Activated T-cell treated with anti-CD3 and anti-CD28 coated beads, Interleukin-2, amount 50 U/mL, for 24 hours (primary cell): ENCODE measurements at places on chromosomes 12 and 14.

DNA sequence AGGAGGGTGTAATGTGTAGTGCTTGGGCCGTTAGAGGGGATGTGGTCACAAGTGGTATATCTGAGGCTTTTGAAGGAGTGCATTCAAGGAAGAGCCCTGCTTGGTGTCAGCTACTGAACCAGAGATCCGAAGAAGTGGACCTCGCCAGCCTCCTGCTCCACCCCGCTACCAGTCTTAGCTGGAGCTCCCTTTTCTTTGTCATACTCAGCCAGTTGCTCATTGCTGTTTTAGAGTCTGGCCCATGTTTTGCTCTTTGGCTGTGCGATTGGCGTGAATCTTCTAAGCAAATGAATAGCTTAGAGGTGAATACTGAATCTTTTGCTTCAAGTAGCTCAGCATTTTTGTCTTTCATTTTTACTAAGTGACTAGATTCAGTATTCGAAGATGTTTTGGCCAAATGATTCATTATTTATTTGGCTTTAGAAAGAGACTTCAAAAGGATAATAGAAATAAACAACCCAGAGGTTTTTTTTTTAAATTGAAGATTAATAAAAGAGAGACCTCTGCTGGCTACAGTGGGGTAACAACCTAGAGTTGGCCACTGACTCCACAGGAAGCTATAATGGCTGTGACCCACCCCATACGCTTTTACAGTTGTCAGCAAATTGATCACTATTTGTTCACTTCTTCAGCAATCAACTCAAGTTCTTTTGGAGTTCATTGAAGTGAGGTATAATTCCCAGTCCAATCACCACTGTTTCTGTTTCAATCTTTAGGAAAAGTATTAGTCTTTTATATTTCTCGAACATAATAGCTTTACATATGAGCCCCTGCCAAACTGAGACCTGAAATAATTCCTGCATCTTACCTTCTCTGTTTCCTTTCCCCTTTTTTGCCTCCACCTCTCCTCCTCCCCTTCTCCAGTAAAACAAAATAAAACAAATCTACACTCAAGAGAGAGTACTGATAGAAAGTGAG is 19.9 kb downstream of the CDKN1B start:
- DNase-seq = peak; percentile 63

- no peak for DNase-seq
Measured at GRCh38 chr12:26088998-26089397, 35.8 kb downstream of the BHLHE41 start.

DNA sequence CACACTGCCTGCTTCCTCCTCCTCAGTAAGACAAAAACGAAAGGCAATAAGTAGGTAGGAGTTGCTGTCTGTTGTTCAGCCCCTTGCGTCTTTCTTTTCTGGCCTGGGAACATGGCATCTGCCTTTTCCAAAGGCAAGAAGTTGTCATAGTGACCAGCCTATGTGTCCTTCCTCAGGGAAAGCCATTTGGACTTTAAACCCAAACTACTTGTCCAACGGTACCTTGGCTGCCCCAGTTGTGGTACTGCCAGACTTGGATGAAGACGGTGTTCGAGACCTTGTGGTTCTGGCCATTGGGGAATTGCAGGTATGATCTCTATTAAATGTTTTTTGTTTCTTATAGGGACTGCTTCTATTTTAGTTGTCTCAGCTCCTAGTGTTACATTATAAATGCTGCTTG is 18.5 kb downstream of the FAM234B start:
- DNase-seq = no peak

DNA sequence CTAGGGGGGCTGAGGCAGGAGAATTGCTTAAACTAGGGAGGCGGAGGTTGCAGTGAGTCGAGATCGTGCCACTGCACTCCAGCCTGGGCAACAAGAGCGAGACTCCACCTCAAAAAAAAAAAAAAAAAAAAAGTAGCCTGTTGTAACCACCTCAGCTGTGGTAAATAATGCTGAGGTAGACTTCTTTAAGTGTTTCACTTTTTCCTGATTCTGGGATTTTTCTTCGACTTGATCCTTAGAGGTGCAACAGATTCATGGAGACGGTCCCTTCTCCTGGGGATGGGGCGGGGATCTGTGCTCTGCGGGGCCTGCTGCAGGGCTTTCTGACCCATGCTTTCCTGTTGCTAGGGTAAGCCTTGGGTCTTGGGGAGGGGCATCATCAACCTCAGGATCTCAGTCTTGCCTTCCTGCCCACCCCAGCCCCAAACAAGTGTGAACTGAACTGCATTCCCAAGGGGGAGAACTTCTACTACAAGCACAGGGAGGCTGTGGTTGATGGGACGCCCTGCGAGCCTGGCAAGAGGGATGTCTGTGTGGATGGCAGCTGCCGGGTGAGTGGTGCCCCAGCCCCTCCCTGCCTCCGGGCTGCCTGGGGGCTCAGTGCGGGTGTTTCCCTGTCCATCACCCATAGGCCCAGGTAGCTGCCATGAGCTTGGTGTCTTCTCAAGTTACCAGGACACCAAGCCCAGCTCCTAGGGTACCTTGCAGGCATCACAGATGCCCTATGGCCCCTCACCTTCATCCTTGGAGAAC is 12.4 kb downstream of the PAPLN start:
- DNase-seq = no peak

GRCh38 chr14:81392976-81393643 is 7.0 kb downstream of the STON2 start:
- no peak for DNase-seq

- DNase-seq = no peak
Measured at GRCh38 chr14:66072190-66073084, 413.7 kb upstream of the CCDC196 start.

DNA sequence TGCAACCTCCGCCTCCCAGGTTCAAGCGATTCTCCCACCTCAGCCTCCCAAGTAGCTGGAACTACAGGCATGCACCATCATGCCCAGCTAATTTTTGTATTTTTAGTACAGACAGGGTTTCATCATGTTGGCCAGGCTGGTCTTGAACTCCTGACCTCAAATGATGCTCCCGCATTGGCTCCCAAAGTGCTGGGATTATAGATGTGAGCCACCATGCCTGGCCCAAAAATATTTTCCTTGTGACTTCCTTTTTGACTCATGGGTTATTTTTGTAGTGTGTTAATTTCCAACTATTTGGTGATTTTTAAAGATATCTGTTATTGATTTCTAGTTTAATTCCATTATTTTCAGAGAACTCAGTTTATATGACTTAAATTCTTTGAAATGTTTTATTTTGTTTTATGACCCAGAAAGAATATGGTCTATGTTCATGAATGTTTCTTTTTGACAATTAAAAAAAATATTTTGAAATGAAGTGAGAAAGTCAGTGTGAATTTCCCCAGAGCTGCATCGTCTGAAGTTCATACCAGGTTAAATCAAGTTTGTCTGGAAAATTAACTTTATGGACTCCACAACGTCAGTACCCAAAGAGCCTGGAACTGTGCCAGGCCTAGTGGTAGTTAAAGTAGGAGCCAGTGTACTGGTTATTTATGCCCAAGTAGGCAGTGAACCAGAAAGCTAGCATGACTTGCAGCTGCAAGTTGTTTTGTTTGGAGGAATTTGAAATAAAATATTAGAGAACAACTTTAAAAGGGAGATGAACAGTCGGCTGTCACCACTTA is 2.8 kb upstream of the CDKL1 start:
- no peak for DNase-seq

DNA sequence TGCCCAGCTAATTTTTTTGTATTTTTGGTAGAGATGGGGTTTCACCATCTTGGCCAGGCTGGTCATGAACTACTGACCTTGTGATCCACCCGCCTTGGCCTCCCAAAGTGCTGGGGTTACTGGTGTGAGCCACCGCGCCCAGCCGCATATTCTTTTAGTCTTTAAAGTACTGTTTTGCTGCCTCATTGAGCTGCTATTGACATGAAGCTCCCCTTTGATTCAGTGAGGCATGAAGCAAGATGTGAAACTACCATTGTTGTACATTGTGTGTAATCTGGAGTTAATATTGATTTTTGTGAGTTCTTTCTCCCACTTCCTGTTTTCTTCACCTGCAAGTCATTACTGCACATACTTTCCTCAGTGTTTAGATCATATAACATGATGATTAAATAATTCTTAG is 80.8 kb downstream of the MNAT1 start:
- DNase-seq = no peak
